Stimulated activated CD4-positive, alpha-beta T cell treated with anti-CD3 and anti-CD28 coated beads, Interleukin-1b, Interleukin-23, amount 100 ng/mL, for 1 hour (primary cell): ENCODE measurements at places on chromosomes 16 and 17.

GRCh38 chr17:32689348-32689747 lies 187.6 kb downstream of the MYO1D start:
- DNase-seq, result no peak

DNA sequence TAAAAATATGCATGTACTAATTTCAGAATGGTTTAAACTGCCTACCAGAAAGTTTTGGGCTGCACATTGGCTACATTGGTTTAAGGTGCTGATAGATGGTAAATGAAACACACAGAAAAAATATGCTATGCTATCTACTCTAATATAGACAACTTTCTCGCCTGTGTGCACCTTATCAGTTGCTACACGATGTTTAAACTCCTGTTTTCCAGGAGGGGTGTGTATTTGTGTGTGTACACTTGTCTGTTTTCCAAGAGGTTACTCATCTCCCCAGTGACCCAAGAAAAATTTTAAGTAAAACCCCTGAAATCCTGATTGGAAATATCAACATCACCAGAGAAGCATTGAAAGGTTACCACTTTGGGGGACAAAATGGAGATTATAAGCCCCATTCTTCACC lies 21.6 kb upstream of the PSMC5 start:
- DNase-seq, result no peak

GRCh38 chr16:13453325-13453724 lies 466.6 kb upstream of the ERCC4 start:
- DNase-seq, result no peak

GRCh38 chr17:46147296-46147695 lies 45.9 kb downstream of the KANSL1 start:
- no peak for DNase-seq

GRCh38 chr16:54928016-54928356 lies 2.7 kb upstream of the IRX5 start:
- no peak for DNase-seq
